ENCODE measurements at places on chromosomes 4 and X. TPM values are rescaled to one million over a fixed set of nuclear protein-coding genes. Genes with fewer than 3 reads are reported as not detected.

DNA sequence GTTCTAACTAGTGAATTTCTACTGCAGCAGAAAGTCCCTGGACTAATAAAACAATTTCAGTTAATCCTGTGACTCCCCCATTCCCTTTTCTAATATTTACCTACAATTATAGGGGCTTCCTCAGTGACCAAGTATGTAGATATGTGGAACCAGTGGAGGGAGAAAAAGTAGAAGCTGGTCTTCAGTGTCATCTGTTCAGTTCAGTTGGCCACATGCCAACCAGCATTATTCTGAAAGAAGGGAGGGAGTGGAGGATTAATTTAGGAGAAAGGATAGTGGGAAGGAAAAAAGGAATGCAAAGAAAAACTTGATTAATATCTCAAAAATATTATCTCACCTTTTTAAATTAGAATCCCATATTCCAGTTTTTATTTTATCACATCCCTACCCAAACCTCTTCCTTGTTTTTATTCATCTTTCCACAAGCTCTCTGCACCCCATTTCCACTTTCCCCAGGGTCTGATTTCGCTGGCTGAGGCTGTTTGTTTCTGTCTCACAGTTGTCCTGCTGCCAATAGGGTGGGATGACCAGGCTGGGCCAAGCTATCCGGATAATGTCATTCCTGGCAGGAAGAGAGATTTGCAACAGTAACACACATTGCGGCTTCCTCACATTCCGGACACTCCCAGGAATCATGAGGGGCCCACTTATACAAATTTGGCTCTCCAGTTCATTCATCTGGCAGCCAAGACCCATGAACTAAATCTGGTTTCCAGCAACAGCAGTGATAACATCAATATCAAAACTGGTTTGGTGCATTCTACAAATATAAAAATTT lies 24.6 kb upstream of the ANTXR2 start:
- no peak for DNase-seq

GRCh38 chrX:153533091-153533490 lies 15.6 kb downstream of the ATP2B3 start:
- DNase-seq: no peak

DNA sequence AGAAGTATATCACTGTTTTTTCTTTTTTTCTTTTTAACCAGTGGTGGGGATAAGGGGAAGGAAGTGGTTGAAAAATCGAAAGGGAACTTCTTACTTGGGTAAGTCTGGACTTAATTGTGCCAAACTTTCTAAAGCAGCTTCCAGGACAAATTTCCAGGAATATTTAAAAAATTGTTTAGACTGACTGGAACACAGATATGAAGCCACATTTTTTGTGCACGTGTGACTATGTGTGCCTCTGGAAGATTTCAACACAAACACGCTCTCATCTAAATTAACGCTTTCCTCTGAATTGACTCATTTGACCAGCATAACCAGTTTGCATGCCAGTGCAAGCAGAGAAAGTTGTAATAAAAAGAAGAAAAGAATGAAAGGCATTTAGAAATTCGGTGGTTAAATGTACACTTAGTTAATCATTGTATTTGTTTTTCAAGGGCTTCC lies 18.8 kb upstream of the YTHDC1 start:
- DNase-seq: no peak

- no peak for DNase-seq
Measured at GRCh38 chr4:11628093-11628725, 199.5 kb upstream of the HS3ST1 start.

- no peak for DNase-seq
Measured at GRCh38 chr4:116755051-116755450, 330.3 kb downstream of the TRAM1L1 start.

DNA sequence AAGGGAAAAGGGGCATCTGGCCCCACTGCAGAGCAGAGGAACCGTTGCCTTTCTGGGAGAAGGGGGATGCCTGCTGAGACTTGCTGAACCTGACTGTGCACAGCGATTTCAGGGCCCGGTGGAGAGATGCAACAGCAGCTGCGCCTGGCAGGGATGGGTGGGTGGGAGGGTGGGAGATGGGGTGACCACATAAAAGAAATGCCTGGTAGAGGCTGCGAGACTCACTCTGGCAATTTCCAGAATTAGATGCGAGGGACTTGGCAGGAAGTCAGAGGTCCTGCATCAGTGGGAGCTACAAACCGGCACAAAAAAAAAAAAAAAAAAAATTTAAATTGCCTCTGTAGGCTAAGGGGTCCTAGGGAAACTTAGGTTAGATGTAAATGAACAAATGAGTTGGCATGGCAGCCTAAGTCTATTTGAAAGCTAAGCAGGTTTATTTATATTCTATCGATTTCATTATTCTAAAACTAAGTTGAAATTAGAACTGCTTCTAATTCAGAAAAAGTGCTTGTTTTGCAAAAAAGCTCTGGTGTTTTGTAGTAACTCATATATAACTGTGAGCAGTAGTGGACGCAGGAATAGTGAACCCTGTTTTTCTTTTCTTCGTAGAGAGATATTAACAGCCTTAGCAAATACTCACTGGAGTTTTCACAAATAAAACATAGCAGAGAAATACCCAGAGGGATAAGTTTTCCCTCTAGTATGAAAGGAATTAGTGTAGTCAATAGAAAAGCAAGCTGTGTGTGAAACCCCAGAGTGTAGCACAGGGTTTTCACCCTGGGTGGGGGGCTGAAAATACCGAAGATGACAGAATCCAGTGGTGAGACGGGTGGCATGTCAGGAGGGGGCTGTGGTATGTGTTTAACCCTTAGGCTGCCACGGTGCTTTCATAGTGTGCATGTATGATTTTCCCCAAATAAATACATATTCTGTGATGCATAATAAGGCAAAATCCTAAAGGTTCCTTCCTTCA lies 130.1 kb downstream of the EGF start:
- DNase-seq: no peak

DNA sequence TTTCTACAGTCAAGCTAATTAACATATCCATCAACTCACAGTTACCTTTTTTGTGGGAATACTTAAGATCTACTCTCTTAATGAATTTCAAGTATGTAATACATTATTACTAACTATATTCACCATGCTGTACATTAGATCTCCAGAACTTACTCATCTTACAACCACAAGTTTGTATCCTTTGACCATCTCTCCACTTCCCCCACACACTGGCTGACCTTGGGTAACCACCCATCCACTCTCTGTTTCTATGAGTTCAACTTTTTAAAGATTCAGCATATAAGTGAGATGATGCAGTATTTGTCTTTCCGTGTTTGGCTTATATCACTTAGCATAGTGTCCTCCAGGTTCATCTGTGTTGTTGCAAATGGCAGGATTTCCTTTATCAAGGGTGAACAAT lies 30.5 kb upstream of the MAGED1 start:
- no peak for DNase-seq

GRCh38 chrX:19805046-19805690 lies 82.2 kb downstream of the SH3KBP1 start:
- DNase-seq: peak; percentile 25

DNA sequence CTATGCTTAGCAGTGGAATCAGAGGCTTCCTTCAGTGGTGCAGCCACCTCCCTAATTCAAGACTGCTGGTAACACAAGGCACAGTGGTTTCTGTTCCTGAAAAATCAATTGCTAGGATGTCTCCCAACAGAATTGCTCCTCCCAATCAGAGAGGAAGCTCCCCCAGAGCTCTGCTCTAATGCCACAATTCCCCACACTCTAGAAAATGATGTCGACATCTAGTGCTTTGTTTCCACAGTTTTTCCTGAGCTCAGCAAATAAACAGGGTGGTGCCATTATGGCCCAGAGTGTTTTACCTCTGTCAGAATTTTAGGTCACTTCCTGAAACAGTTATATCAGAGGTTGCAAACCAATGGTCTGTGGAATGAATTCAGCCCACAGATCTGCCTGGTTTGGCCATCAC lies 24.7 kb downstream of the TAB3 start:
- peak; percentile 38 for DNase-seq

- no peak for DNase-seq
Measured at GRCh38 chrX:117957128-117957527, 159.5 kb downstream of the KLHL13 start.

DNA sequence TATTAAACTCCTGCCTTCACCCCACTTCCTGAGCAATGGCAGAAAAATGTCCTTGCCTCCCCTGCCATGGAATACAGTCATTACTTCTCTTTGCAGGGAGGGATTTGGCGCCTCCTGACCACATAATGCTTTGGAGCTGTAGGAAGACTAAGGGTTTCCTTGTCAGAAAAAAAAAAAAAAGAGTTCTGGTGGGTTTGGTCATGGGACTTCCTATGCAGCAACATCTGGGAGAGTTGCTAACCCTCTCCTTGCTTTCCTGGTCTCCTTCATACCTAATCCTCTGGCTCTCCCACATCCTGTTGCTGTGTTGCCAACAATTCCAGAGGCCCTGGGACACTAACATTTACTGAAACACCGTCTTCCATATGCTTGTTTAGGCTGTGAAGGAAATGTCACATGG lies 75.1 kb upstream of the MBNL3 start:
- no peak for DNase-seq

- no peak for DNase-seq
Measured at GRCh38 chrX:96540111-96540631, 144.5 kb upstream of the DIAPH2 start.

DNA sequence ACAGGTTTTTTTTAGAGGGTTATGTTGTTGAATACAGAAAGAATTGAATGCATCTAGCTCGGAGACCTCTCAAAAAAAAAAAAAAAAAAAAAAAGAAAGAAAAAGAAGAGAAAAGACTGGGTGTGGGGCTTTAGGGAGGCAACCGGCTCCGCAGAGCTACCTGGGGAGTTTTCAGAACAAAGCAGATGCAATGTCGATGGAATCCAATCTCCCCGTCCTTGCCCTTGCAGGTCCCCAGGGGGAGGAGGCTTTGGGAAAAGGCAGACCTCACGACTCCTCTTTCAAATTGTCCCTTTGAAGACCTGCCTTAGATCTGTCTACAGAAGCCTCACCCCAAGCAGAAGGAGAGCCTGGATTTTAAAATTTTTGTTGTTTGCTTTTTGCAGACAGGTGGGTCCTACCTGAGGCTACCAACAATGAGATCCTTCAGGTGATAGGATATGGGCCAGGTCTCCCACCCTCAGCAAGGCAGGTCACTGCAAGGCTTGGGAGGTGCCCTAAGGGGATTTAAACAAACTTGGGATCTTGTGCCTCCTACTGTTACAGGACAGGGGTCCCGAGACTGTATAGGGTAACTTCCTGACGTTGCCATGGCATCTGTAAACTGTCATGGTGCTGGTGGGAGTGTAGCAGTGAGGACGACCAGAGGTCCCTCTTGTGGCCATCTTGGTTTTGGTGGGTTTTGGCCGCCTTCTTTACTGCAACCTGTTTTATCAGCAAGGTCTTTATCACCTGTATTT lies 75.2 kb upstream of the PRKX start:
- DNase-seq: peak; percentile 12

DNA sequence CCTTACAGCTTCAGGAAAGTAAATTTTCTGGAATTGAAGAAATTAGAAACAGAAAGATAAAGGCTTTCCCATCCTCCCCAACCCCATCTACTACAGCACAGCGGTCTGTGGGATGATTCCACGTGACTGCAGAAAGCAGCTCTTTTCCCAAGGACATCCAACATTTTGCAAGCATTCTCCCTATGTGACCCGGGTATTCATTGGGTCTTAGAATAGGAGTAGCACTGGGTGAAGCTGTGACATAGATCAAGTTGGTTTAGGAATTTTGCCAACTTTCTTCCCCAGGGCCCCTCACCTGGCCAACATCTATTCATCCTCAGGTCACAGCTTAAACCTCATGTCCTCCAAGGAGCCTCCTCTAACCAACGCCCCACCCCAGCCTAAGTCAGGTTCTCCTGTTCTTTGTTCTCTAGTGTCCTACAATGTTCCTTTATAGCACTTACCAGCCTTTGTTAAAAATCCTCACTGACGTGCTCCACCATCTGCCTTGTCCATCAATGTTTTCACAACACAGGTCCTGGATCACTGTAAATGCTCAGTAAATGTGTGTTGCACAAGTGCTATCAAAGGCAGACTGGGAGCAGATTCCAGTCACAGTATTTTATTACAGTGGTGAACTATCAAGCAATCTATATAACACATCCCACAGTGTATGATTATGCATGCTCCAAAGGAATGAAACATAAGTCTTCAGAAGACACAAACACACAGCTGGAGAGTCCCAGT lies 80.9 kb upstream of the MTM1 start:
- no peak for DNase-seq

- no peak for DNase-seq
Measured at GRCh38 chrX:118199997-118200396, 83.4 kb upstream of the KLHL13 start.

GRCh38 chrX:65679071-65679540 lies 11.7 kb downstream of the MSN start:
- DNase-seq: peak; percentile 29

GRCh38 chrX:69564665-69565064 lies 51.2 kb upstream of the EDA start:
- no peak for DNase-seq

GRCh38 chr4:99722006-99722405 lies 64.4 kb upstream of the C4orf54 start:
- no peak for DNase-seq

- DNase-seq: no peak
Measured at GRCh38 chrX:64792598-64793337, 183.5 kb downstream of the ZC4H2 start.

DNA sequence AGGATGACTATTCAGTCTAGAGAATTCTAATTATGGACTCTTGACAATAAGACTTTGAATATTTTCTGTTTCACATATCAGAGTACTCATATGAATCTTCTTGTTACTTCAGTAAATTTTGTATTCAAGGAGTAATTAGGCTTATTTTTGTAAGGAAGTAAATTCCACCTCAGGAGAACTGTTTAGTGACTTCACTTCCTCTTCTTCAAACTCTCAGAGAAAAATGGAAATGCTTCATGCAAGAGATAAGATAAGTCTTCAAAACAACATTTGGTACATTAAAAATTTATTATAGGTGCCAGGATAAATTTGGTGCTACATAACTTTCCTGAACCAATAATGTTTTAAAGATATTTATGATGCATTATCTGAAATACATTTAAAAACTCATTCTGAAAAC lies 1421.9 kb downstream of the PCDH7 start:
- DNase-seq: no peak

- DNase-seq: no peak
Measured at GRCh38 chr4:134276476-134276875, 74.9 kb upstream of the PABPC4L start.

Gene CXCL11
- not detected for total RNA-seq

Gene C1GALT1C1
- 13.6 TPM for total RNA-seq

Gene RHOXF1
- total RNA-seq: not detected

Gene PSAPL1
- not detected for total RNA-seq

Gene STIM2
- total RNA-seq: 96.0 TPM

Gene ADH4
- not detected for total RNA-seq

Gene LINC00632
- total RNA-seq: not detected

All from B cell (primary cell).